ENCODE measurements at places on chromosomes 5 and 9.

DNA sequence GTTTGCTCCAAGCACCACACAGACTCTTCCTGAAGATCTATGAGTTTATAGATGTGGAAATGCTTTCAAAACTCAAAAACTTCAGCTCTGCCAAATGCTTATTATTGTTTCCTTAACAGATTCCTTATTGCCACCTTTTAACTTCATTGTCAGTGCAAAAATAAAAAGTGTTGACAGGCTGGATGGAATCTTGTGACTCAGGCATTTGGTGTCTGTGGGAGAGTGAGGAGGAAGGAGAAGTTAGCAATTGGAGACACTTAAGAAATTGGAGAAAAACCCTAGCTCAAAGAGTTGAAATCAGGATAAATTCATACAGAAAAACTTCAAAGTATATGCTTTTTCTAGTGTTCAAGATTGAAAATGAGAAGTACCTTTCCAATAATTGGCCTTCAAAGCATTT, 140.6 kb upstream of the PUM3 start:
- no peaks in the 10 kb centered on the region for H3K4me1 ChIP-seq
- no peak for DNase-seq
- no peaks in the 10 kb centered on the region for H3K36me3 ChIP-seq
- no peaks in the 10 kb centered on the region for H3K27me3 ChIP-seq
- H3K4me3 ChIP-seq, result no peak overlapping the region

DNA sequence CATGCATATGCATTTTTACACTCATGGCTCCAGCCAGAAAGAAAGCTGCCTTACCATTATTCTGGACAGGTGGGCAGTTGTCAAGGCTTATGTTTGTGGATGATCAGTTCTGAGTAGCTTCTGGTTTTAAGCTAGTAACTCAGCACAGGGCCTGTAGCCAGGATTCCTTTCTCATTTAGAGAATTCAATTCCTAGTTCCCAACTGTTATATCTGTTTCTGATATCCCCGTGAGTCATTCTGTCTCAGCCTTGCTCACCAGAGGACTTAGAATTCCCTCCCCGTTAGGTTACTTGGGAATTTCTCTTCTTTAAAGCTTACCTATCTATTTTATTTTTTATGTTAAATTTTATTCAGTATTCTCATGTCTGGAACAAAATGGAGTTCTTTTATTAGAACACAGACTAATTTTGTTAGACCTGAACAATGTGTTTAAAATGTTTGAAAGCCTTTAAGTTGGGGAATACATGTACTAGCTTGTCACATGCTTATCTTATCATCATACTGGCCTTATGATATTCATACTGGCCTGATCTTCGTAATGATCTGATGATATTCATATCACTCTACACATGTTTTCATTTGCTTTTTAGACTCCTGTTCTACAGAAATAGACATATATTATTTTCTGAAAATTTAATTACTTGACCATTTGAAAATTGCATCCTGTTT, 47.1 kb downstream of the CAST start:
- no peaks in the 10 kb centered on the region for H3K27me3 ChIP-seq
- no peak overlapping the region for H3K4me3 ChIP-seq
- H3K27ac ChIP-seq, result no peak overlapping the region

DNA sequence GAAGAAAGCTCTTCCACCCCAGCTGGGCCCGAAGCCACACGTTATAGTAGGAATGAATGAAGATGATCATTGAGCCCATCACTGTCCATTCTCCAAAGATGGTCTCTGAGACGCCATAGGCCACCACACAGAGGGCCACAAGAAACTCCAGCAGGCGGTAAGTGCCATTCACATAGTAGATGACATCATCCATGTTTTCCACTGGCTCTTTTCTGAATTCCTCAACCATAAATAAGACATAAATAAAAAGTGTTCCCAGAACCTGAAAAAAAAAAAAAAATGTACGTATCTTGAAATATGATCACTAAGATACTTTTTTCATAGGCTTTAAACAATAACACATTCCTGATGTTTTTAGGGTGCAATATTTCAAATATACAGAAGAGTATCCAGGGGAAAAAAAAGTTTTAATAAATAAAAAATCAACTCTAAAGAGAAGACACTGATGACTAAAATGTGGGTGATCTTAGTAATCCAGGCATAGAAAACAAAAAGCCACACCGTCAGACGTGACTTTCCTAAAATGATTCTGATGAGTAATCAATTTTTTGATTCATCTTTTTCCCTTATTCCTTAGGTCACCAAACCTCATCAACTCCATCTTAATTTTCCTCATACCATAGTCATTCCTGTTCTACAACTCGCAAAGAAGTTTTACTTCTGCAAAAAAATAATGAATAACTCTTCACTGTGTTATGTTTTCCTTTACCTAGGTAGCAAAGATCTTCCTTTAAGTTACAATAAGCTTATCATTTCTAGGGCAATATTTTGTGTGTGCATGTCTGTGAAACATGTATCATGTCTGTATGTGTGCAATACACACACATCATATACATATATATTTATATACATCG, 47.8 kb downstream of the RNF145 start:
- no peak overlapping the region for H3K27ac ChIP-seq
- H3K4me3 ChIP-seq, result no peak overlapping the region
- H3K36me3 ChIP-seq, result peaks cover 30% of the 10 kb centered on the region
- no peaks in the 10 kb centered on the region for H3K27me3 ChIP-seq

DNA sequence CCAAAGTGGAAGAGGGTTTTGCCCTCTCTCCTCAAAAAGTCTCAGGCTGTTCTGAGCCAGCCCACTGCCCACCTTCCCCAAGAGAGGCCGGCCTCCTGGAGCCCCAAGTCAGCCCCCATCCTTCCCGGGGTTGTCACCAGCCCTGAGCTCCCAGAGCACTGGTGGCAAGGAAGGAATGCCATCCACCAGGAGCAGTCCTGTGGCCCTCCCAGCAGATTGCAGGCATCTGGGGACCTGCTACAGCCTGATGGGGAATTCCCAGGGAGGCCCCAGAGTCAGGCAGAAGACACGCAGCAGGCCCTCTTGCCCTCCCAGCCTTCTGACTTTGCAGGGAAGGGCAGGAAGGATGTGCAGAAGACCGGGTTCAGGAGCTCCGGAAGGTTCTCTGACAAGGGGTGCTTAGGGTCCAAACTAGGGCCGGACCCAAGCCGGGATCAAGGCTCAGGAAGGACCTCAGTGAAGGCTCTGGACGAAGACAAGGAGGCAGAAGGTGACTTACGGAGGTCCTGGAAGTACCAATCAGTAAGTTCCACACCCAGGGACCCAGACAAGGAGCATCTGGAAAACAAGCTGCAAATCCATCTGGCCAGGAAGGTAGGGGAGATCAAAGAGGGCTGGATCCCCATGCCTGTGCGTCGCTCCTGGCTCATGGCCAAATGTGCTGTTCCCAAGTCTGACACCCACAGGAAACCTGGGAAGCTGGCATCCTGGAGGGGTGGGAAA, 3.7 kb downstream of the SPATA31E1 start:
- no peaks in the 10 kb centered on the region for H3K27me3 ChIP-seq
- H3K27ac ChIP-seq, result no peak overlapping the region
- no peaks in the 10 kb centered on the region for H3K4me1 ChIP-seq
- no peak overlapping the region for H3K4me3 ChIP-seq

DNA sequence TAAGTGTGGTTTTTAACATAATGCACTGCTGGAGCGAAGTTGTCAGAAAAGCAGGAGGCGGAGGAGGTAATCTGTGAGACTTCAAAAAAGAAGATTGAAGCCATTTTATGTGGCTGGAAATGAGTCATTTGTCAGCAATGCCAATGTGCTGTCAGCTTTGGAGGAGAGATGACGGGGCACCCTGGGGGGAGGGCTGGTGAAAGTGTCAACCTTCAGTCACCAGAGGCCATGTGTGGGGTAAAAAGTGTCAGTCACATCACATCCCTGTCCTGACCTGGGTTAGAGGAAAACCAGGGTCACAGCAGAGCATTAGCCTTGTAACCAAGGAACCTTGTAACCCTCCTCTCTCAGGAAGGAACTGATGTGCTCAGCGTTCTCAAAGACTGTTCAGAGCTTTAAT, 59.1 kb downstream of the TLR4 start:
- no peaks in the 10 kb centered on the region for H3K27me3 ChIP-seq
- DNase-seq, result no peak
- H3K4me3 ChIP-seq, result no peak overlapping the region

- no peaks in the 10 kb centered on the region for H3K36me3 ChIP-seq
- no peak overlapping the region for H3K27ac ChIP-seq
- H3K4me3 ChIP-seq, result no peak overlapping the region
Observed at GRCh38 chr9:88996046-88996920, 5.0 kb downstream of the S1PR3 start.

DNA sequence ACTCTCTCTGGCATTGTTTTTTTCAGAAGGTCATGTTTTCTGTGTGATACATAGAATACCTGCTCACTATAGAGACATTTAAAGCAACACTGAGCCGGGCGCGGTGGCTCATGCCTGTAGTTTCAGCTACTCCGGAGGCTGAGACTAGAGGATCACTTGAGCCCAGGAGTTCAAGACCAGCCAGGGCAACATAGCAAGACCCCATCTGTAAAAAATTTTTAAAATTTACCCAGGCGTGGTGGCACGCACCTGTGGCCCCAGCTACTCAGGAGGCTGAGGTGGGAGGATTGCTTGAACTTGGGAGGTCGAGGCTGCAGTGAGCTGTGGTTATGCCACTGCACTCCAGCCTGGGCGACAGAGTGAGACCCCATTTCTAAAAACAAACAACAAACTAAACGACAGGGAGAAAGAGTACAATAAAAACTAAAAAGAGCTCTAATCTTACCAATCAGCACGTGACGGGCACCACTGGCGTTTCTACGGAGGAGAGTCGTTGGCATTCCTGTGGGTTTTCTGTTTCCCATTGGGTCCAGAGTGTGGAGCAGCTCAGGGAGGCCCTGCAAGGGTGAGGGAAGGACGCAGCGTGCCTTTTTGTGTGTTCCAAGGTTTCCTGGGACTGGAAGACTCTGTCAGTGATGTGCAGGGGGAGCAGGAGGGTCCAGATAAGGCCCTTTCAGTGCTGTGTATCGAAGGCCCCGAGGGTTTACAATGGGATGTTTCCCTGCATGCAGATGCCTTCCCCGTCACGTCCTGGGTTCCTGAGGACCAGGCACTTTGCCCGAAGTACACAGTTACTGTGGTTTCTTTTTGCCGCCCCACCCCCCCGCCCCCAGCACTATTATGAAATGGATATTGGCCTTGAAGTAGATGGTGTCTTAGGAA, 7.2 kb upstream of the RNU6ATAC start:
- H3K27ac ChIP-seq, result no peak overlapping the region
- no peak overlapping the region for H3K4me3 ChIP-seq
- no peaks in the 10 kb centered on the region for H3K36me3 ChIP-seq
- H3K4me1 ChIP-seq, result peaks cover 13% of the 10 kb centered on the region
- no peak for DNase-seq

DNA sequence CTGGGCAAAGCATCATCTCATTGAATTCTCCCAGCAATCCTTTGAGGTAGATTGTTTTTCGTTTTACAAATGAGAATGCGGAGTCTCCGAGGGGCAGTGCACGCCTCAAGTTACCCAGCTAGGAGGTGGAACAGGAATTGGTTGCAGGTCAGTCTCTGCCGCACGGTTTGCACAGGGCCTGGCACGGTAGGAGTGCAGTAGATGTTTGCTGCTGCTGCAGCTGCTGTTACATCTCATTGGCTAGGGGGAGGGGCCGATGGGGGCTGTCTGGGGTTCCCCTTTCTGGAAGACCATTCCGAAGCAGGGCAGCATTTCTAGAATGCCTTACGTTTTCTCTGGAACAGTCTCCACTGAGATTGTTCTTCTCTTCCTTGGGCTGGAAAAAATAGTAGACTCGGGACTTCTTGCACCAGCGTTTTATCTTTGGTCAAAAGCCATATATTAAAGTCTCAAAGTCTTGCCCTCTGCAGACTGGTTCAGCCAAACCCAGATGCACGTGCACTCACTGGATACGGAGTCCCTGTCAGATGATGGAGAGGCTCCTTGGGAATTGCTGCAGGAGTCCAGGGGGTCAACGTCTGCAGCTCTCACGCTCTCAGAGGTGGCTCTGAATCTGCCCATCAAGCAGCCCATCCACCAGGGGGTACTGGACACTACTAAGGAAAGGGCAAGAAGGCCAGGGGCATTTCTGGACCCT, 1.2 kb downstream of the USP20 start:
- H3K27me3 ChIP-seq, result no peaks in the 10 kb centered on the region
- no peak overlapping the region for H3K27ac ChIP-seq
- peaks cover 6% of the 10 kb centered on the region for H3K4me1 ChIP-seq
- H3K36me3 ChIP-seq, result peaks cover 14% of the 10 kb centered on the region

GRCh38 chr5:111134087-111134486, 41.9 kb downstream of the WDR36 start:
- peaks cover under 1% of the 10 kb centered on the region for H3K4me1 ChIP-seq
- H3K27me3 ChIP-seq, result no peaks in the 10 kb centered on the region
- no peak for DNase-seq
- H3K36me3 ChIP-seq, result no peaks in the 10 kb centered on the region
- H3K4me3 ChIP-seq, result no peak overlapping the region

DNA sequence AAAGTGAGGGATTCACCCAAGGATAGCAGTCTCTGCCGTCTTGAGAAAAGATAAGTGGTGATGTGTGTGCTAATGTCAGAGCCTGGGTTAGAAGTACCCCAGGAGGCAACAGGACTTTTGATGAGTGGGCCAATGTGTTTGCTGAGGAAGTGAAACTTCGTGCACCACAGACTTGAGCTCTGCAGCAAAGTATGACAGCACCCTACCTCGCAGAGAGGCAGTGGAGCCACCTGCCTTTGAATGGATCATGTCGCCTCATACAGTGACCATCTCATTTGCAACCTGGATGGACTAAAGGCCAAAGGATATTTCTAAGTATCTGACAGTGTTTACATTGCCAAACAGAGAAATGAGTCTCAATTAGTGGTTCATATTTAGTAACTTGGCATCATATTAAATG, 593.9 kb upstream of the GRAMD2B start:
- no peak overlapping the region for H3K4me3 ChIP-seq
- H3K36me3 ChIP-seq, result no peaks in the 10 kb centered on the region
- H3K4me1 ChIP-seq, result no peaks in the 10 kb centered on the region
- no peaks in the 10 kb centered on the region for H3K27me3 ChIP-seq
- no peak for DNase-seq
- no peak overlapping the region for H3K27ac ChIP-seq

GRCh38 chr9:68509689-68510088, 31.0 kb downstream of the TMEM252 start:
- no peak overlapping the region for H3K27ac ChIP-seq
- peaks cover 20% of the 10 kb centered on the region for H3K4me1 ChIP-seq
- DNase-seq, result no peak
- H3K27me3 ChIP-seq, result no peaks in the 10 kb centered on the region
- H3K36me3 ChIP-seq, result peaks cover 21% of the 10 kb centered on the region

DNA sequence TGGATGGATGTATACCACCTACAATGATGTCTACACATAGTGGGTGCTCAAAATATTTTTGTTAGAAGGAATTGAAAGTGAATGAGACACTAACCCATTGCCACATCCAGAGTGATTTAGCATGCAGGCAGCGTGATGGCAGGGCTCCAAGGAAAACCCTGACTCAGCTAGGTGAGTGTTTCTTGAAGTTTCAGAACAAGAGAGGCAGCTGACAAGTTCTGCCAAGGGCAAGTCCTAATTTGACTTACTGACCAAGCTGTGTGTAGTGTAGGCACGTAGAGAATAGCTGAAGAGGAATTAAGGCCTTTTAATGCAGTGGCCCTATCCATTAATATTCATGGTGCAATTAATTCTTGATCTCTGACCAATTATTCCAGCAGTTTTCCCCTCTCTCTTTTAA, 107.8 kb upstream of the ATP10B start:
- no peaks in the 10 kb centered on the region for H3K27me3 ChIP-seq
- H3K4me1 ChIP-seq, result no peaks in the 10 kb centered on the region
- no peak overlapping the region for H3K27ac ChIP-seq
- no peaks in the 10 kb centered on the region for H3K36me3 ChIP-seq
- no peak overlapping the region for H3K4me3 ChIP-seq

GRCh38 chr9:136947955-136948510, 3.0 kb downstream of the C8G start:
- peaks cover 26% of the 10 kb centered on the region for H3K27me3 ChIP-seq
- no peaks in the 10 kb centered on the region for H3K36me3 ChIP-seq
